ENCODE measurements at places on chromosomes 11 and 22.

DNA sequence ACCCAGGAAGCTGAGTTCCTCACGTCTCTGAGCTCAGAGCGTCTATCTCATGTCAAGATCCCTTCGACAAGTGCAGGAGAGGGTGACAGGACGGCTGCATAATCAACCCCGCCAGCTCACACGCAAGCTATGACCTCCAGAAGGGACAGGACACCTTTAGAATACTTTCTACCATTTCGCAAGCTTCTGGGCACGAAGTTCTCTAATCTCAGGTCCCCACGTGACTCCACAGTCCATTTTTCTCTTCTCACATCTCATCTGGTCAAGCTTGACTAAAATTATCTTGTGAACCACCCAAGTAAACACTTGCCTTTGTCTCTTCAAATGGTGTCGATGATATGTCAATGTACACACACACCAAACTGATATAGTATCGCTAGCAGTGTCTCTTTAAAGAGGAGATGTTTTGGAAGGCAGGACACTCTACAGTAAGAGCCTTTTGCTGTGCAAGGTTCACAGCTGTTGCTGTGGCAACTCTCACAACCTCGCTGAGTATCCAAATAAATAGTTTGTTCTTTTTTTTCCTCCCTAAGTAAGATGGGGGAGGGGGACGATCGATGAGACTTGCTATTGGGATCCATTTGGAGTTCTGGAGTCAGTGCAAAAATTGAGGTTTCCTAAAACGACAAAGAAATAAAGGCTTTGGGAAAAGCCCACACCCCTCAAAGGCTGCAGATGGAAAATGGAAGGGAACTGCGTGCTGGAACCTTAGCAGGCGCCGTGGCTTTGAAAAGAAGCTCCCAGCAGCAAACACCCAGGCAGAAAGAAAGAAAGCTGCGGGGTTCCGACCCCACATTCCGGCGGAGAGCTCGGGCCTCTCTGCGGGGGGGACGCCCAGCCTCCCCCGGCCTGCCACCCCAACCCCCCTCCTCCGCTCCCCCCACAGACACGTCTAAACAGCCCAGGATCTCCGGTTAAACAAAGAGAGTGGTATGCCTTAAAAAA lies 215.4 kb upstream of the UBASH3B start:
- DNase-seq, result no peak

DNA sequence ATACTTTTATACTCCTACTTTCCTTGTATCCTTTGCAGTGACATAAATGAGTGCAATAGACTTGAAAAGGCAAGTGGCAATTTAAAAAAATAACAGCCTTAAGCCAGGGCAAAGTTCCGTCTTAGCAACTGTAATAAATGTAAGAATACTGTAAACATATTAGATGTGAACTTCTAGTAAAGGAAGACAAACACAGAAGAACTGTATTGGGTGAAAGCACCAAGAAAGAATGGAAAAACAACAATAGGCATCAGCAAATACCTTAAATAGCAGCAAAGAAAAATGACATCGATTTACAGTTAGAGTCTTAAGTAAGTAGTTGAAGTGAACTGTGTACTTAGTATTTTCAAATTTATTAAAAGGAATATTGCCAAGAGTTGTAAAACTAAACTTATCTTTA lies 75.5 kb upstream of the TP53AIP1 start:
- DNase-seq, result no peak

GRCh38 chr22:24128631-24129262 lies 52.5 kb upstream of the SUSD2 start:
- no peak for DNase-seq

GRCh38 chr11:135069890-135070289 lies 657.8 kb upstream of the B3GAT1 start:
- no peak for DNase-seq

DNA sequence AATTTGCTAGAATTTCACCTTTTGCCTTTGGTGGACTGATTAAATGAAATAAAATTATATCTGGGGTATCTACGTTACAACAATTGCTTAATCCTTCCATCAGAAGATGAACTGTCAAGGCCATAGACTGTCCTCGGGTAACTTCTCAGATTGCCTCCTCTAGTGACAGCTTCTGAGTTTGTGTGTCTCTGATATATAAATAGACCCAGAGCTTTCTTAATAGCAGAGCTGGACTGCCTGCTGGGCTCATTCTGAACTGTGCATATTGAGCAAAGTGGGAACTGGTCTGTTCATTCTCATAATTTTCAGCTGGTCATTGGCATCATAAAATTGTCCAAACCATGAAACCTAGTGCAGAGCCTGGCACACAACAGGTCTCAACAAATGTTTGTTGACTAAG lies 99.1 kb upstream of the GRAMD1B start:
- no peak for DNase-seq

DNA sequence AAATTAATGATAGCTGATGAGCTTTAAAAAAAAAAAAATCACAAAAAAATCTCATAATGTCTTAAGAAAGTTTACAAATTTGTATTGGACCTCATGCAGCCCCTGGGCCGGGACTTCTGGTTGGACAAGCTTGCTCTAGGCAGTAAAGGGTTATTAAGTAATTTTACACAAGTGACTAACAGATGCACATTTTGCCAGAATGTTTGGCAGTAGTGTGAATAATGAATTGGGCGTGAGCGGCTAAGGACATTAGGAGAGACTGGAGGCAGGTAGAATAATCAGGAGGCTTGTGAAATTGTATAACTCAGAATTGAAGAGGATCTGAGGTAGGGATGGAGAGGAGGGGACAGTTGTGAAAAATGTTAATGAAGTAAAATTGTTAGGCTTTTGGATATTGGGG lies 77.4 kb downstream of the HIPK3 start:
- DNase-seq, result no peak

GRCh38 chr11:76890329-76890728 lies 29.6 kb downstream of the ACER3 start:
- DNase-seq, result no peak

DNA sequence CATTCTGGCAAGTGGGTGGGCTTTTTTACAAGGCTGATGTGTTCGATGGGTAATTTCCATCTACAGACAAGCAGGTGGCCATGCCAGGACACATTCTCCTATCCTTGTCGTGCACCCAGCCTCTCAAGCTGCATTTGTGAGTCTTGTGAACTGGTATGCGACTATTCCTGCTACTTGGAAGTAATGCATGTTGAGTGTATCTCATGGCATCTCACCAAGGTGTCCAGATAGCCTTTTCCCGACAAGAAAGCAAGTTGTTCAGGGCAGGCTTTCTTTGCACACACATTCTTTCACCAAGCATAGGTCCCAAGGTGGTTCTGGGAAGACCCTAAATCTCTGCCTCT lies 18.8 kb upstream of the SYT13 start:
- no peak for DNase-seq

- no peak for DNase-seq
Measured at GRCh38 chr22:20206709-20207215, 55.9 kb upstream of the CCDC188 start.

DNA sequence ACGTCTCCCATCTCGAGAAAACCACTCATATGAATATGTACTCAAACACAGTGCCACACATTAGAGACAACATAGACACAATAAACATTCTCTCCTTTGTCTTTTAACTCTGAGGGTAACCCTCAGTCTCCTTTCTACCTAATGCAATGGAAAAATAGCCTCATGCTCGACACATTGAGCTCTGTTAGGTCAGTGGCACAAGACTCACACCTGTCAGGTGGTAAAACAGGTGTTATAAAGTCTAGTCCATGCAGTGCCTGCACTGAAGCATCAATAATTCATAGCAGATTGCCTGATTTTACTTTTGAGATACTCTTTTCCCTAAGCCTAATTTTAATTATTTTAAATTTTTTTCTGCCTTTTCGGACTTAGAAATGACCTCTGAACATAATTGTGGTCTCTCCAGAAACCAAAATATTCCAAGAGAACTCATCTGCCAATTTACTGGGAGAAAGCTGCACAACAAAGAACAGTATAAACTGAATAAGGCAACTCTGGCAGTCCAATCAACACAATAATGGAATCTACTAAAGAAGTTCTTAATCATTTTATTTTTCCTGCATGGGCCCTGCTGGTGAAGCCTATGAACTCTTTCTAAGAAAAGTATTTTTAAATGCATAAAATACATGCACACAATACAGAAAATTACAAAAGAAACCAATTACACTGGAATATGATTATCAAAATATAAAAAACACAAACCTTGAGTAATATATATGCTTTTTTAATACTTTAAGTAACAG lies 9.9 kb downstream of the RDX start:
- no peak for DNase-seq

GRCh38 chr22:42915980-42916765 lies 59.1 kb upstream of the ARFGAP3 start:
- DNase-seq, result no peak

Data from GM19239 (cell line).